ENCODE measurements at places on chromosomes 3 and 15.

DNA sequence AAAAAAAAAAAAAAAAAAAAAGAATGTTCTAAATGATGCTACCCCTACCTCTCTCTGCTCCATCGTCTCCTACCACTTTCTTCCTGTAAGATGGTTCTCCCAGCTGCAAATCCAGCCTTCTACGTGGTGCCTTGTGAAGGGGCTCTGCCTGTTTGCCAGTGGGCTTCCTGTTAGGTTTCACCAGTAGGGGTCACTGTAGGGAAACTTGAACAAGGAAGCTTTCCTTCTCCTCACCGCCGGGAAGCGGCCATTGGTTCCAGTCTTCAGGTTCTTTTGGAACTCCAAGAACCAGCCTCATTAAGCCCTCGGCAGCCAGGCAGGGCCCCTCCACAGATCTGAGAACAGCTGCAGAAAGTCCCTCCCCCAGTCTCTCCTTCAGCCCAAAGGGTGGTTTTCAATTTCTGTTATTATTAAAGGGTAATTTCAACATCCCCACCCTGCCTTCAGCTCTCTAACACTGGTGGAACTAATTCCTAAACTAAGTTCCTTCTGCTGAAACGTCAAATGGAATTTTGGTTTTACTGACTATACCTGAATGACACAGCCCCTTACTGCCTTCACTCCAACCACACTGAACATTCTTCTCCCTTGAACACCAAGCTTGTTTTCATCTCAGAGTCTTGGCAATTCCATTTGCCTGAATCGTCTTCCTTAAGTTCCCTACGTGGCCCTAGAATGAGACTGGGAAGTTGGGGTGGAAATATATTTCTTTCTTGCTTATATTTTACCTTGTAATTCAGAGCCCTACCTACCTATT is 13.5 kb downstream of the MCCC1 start:
- peak; percentile 35 for DNase-seq

GRCh38 chr15:99170476-99171065 is 65.7 kb downstream of the SYNM start:
- DNase-seq = no peak

- no peak for DNase-seq
Observed at GRCh38 chr3:128998561-128998960, 2.5 kb upstream of the EFCC1 start.

DNA sequence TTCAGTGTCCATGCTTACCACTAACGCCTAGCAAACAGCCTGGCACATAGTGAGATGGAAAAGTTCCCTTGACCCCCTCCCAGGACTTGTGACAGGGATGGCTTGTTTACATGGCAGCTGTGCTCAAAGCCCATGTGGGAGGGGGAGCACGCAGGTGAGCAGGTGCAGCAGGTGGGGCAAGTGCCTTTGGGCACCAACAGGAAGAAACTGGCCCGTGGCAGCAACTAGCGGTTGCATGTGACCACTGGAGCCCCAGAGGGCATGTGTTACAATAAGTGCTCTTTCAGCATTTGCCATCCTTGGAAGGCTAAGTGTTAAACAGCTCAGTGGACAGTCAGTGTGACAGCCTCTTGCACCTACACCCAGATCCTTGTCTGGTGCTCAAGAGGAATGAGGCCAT is 734.6 kb downstream of the TUSC7 start:
- DNase-seq = no peak

Measured in CD4-positive, alpha-beta T cell treated with Interleukin-10 for 1 hour (primary cell).